ENCODE measurements at places on chromosomes 4 and X.
A peak's percentile ranks its signal among the peaks of the same experiment; 100 is the strongest.

DNA sequence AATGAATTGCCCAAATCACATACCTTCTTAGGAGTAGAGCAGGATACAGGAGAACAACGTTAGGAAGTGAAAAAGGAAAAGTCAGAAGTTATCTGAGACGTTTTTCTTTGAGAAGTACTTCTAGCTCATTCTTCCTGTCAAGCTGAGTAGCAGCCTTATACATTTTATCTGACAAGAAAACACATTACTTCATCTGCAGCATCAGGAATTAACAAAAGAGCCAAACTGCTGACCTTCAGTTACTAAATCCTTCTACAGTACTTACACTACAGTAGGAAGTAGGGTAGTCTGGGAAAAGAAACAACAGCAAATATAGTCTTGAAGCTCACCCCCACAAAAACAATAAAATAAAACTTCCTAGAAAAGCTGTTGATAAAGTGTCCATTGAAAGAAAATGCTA is 57.0 kb downstream of the ATP11C start:
- H3K27ac ChIP-seq: no peak overlapping the region
- no peak overlapping the region for H3K4me3 ChIP-seq
- no peaks in the 10 kb centered on the region for H3K4me1 ChIP-seq

GRCh38 chrX:87338510-87338909 is 179.1 kb upstream of the KLHL4 start:
- H3K4me3 ChIP-seq: no peak overlapping the region
- DNase-seq: no peak
- no peak overlapping the region for H3K27ac ChIP-seq
- no peaks in the 10 kb centered on the region for H3K4me1 ChIP-seq
- H3K36me3 ChIP-seq: no peaks in the 10 kb centered on the region

DNA sequence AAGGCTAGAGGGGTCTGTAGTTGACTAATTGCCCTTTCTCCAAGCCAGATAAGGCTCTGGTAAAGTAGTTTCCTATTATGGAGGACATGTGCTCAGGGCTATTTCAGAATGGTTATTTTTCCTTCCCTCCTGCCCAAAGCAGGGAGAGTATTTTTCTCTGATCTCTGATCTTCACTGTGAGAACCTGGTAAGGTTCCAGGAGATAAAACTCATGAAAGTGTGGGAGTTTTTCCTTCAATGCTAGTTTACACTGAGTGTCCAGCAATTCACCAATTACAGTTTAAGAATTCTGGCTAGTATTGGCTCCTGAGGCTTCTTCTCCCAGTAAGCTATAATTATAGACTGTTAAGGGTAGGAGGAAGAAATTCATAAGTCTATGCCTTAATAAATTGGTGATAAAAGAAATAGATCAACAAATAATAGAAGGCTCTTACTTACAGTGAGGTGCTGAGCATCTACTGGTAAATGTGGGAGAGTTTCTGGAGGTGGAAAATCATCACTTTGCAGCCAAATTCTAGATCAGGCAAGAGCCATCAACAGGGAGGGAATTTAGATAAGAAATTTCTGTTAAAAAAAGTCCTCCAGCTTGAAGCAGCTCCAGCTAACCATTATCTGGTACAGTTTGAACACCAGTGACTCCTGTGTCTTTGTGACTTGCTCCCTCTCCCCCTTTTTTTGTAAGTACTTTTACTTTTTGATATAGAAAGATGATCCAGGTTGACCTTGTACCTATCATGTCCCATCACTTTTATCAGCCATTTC is 30.9 kb downstream of the CASP6 start:
- no peak overlapping the region for H3K27ac ChIP-seq
- H3K4me3 ChIP-seq: no peak overlapping the region
- DNase-seq: no peak
- H3K36me3 ChIP-seq: peaks cover 5% of the 10 kb centered on the region

- H3K36me3 ChIP-seq: peaks cover 4% of the 10 kb centered on the region
- no peak for DNase-seq
- H3K27ac ChIP-seq: no peak overlapping the region
- no peaks in the 10 kb centered on the region for H3K27me3 ChIP-seq
- no peaks in the 10 kb centered on the region for H3K4me1 ChIP-seq
These were observed 260.3 kb downstream of the PPP3CA start for GRCh38 chr4:101086801-101087586.

DNA sequence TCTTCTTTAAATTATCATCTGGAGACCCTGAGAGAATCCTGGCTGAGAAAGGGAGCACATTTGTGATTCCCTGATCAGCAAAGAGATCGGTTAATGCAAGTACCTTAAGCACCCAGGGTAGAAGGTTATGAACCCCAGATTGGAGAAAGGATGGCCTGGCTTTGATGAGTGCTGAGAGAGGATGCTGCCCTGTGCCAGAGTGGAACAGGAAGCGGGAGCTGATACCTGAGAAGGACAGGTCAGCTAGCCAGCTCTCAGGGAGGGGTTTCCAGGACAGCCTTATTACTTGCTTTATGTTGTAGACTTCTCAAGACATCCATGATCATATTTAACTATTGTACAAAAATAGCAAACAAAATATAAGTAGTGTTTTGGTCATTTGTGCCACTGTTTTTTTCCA is 141.9 kb downstream of the GATB start:
- H3K27me3 ChIP-seq: no peaks in the 10 kb centered on the region
- H3K27ac ChIP-seq: no peak overlapping the region
- no peak for DNase-seq
- no peak overlapping the region for H3K4me3 ChIP-seq

DNA sequence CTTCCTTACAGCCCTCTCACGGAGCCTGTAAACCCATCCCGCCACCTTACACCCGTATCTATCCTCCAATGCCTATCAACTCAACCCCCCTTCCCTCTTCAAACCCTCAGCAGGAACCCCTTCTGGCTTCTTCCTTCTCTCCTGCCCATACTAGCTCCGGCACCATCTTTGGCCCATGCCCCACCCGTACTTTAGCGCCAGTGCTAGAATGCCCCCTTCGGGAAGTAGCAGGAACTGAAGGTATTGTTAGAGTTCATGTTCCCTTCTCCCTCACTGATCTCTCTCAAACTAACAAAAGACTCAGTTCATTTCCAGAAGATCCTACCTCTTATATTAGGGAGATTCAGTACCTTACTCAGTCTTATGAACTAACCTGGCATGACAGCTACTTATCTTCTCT is 2.7 kb upstream of the UGT2B15 start:
- H3K27ac ChIP-seq: no peak overlapping the region
- H3K4me3 ChIP-seq: no peak overlapping the region
- no peaks in the 10 kb centered on the region for H3K27me3 ChIP-seq
- no peak for DNase-seq
- H3K36me3 ChIP-seq: no peaks in the 10 kb centered on the region

DNA sequence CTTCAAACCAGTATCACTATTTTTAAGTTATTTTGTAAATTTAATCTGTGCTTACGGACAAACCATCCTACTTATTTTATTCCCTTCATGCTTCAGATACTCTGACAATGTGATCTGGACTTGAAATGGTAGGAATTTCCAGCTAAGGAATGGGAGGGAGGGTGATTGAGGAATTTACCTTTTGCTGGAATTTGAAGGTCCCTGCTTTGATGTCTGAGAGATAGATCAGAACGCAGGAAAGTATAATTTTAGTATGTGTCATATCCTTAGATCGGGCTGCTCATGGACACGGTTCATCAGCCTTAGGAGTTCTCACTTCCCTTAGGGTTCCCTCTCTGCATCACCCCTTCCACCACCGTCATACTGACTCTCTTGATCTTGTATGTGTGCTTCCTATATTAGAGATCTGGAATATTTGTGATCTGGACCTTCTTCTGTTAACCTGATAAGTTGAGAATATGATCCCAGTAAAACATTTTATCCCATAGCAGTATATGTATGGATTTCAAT is 16.8 kb downstream of the OCRL start:
- H3K4me1 ChIP-seq: peaks cover 4% of the 10 kb centered on the region
- DNase-seq: no peak
- H3K27ac ChIP-seq: peak overlapping the region; percentile 14
- H3K36me3 ChIP-seq: peaks cover 41% of the 10 kb centered on the region
- no peak overlapping the region for H3K4me3 ChIP-seq

GRCh38 chr4:104969394-104970082 is 177.1 kb upstream of the TET2 start:
- peak overlapping the region; percentile 33 for H3K4me3 ChIP-seq
- H3K27ac ChIP-seq: peak overlapping the region; percentile 25
- H3K27me3 ChIP-seq: no peaks in the 10 kb centered on the region

DNA sequence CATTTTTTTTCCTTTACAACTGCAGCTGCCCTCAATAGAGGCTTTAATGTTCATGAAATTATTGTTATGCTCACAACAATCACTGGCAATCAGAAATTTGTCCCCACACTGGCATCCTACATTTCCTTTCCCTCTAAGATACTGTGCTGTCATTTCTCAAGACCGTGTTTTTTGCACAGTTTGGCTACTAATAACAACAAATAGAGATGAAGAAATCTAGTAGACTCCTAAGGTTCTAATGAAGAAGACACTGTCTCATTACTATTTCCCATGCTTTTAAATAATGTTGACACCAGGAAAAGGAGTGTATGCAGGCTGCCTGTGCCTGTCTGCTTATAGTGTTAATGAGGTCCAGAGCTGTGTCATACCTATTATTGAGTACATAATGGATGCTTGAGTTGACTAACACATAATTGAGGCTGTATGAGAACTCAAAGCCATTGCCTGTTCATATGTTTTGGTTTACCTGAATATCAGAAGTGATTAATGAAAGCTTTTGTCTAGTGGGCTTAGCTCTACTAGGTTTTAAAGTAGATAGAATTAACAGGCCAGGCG is 1.5 kb upstream of the EIF4E start:
- peaks cover 6% of the 10 kb centered on the region for H3K36me3 ChIP-seq
- H3K27me3 ChIP-seq: no peaks in the 10 kb centered on the region
- peak overlapping the region; percentile 99 for H3K27ac ChIP-seq

- peaks cover 5% of the 10 kb centered on the region for H3K36me3 ChIP-seq
- peaks cover 34% of the 10 kb centered on the region for H3K4me1 ChIP-seq
- peak overlapping the region; percentile 23 for H3K27ac ChIP-seq
- DNase-seq: no peak
- peaks cover 97% of the 10 kb centered on the region for H3K27me3 ChIP-seq
These were observed 66.0 kb downstream of the FBXO8 start for GRCh38 chr4:174217273-174218126.

DNA sequence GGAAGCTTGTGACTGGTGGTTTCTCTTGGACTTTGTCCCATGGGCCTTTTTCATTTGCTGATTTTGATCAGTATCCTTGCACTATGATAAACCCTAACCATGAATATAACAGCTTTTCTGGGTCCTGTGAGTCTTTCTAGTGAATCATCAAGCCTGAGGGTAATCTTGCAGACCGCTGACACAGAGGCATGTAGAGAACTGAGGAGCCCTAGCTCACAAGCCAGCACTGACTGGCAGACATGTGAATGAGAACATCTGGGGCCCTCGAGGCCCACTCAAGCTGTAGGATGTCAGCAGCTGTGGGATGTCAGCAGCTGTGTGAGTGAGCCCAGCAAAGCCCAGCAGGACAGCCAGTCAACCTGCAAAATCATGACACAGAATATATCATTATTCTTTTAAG is 36.7 kb downstream of the HMGB3 start:
- no peak overlapping the region for H3K27ac ChIP-seq
- no peak overlapping the region for H3K4me3 ChIP-seq
- no peaks in the 10 kb centered on the region for H3K27me3 ChIP-seq
- DNase-seq: no peak
- H3K36me3 ChIP-seq: no peaks in the 10 kb centered on the region

DNA sequence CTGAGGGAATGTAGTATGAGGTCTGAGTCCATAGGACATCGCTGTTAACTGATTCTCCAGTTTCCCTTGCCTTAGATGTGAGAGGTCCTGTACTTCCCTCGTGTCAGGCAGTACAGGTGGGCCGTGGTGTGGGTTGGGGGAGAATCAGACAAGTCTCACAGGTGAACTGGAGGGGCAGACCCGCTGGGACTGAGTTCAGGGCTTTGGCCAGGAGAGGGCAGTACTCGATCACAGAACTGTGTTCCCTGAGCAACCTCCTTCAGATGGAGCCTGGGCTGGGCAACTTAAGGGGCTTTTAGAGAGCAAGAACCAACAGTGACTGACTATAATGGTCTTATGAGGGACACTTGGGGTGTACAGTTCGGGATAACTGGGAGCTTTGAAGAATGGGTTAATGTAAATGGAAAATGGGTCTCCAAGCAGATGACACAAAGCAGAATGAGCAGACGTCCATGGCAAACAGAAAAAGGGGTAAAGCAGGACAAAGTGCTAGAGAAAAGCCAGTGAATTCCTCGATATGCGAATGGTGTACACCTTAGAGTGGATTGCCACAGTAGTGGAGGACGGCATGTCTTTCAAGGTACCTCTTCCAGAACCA is 83.6 kb downstream of the CCNG2 start:
- H3K4me1 ChIP-seq: no peaks in the 10 kb centered on the region
- H3K27me3 ChIP-seq: peaks cover 54% of the 10 kb centered on the region
- no peak overlapping the region for H3K27ac ChIP-seq
- no peaks in the 10 kb centered on the region for H3K36me3 ChIP-seq
- H3K4me3 ChIP-seq: no peak overlapping the region

DNA sequence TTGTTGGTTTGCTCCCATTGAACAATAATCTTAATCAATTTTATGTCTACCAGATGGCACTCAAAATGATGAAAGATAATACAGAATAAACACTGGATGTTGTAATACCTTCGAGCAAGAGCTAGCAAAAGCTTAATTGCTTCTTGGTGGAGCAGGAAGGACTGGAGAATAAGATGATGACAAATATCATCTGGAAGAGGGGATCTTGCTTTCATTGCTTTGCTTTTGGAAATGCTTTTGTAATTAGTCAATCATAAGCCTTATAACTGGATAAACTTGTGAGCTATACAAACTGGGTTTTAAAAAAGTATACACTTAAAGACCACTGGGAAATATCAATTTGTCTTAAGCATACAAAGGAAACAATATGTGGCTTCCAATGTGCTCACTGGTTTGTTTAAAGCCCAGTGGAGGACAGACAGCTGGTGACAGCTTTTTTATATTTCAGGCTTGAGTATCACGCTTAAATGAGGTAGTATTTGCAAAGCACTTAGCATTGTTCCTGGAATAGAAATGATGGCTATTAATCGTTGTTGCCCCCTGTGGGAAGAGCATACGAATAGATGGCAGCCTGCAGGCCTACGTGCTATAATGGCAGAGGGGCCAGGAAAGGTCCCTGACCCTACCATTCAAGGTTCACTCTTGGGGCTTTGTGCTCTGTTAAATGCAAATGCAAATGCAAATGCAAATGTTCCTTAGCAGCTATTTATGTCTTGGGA is 61.2 kb downstream of the TMEM150C start:
- H3K27me3 ChIP-seq: peaks cover 18% of the 10 kb centered on the region
- no peak overlapping the region for H3K4me3 ChIP-seq
- H3K36me3 ChIP-seq: peaks cover 3% of the 10 kb centered on the region
- H3K27ac ChIP-seq: no peak overlapping the region

DNA sequence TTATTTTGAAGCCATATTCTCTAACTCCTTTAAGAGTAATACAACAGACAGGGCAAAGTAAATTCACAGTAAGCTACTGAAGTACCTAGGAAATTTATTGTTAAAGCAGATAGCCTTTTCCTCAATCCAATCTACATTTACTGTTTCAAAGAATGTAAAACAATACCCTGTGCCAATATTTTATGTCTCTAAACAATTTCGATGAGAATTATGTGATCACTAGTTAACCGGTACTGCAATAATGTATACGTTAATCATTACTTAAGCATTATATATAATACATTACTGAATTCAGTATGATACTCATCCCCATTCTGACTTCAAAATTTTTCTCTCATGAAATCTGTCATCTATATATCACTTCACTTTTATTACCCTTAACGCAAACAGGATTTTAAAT is 28.5 kb downstream of the KLHL13 start:
- H3K4me3 ChIP-seq: no peak overlapping the region
- no peaks in the 10 kb centered on the region for H3K27me3 ChIP-seq
- no peak overlapping the region for H3K27ac ChIP-seq
- H3K36me3 ChIP-seq: no peaks in the 10 kb centered on the region
- no peaks in the 10 kb centered on the region for H3K4me1 ChIP-seq
- no peak for DNase-seq

- no peaks in the 10 kb centered on the region for H3K27me3 ChIP-seq
- H3K36me3 ChIP-seq: peaks cover 8% of the 10 kb centered on the region
- no peaks in the 10 kb centered on the region for H3K4me1 ChIP-seq
These were observed 64.6 kb downstream of the CLDN34 start for GRCh38 chrX:10031746-10032145.

Measured in type B pancreatic cell (in vitro differentiated cells).